ENCODE measurements at places on chromosomes 3 and 15.

DNA sequence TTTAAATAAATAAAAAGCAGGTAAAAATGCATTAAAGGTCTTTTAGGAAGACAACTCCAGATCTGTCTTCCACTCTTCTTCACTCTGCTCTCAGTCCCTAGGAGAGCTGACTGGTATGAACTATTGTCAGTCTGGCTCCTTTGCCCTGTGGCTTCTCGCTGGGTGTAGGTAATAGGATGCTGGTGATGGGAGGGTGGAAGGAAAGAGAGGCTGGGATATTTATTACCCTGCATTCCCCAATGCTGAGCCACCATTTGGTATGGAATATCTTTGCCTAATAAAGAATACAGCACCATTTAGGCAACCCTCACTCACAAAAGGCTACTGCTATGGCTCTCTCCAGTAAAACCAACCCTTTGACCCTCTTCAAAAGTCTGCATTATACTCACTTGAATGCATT, 326.9 kb downstream of the CNTN3 start:
- no peak for DNase-seq

- no peak for DNase-seq
Measured at GRCh38 chr3:16085410-16085809, 89.1 kb upstream of the GALNT15 start.

DNA sequence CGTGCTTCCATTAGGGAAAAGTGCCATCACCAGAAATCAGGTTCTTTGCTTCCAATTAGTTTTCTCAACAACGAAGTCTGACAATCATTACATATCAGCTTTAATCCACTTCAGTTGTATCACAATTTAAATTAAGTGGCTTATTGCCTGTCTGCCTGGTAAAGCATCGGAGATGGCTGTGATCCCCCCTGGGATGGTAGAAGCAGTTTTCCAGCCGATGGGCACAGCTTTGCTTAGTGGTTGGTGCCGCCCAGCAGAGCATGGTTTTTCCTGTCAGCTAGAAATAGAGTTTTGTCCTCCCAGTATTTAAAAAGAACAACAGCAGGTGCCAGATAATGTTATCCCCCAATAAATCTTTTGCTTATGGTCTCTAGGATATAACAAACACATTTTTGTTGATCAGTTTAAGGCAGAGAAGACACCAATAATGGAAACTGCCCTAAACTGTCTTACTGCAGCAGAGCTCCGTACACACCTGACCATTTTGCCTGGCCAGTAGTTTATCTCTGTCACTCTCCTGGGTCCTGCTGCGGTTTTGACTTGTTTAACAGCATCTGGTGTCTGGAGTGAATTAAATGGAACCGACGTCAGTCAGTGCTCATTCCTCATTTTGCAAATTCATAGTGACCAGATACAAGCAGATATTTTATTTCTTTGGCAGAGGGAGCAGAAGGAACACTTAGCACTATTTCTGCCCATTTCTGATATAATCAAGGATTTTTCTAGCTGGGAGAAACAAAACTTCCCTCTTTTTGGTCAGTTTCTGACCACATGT, 79.1 kb downstream of the SLC49A4 start:
- no peak for DNase-seq

- DNase-seq, result peak; percentile 62
Measured at GRCh38 chr3:127458696-127459604, 131.6 kb downstream of the TPRA1 start.

- DNase-seq, result no peak
Measured at GRCh38 chr3:35383719-35384555, 255.4 kb upstream of the ARPP21 start.

DNA sequence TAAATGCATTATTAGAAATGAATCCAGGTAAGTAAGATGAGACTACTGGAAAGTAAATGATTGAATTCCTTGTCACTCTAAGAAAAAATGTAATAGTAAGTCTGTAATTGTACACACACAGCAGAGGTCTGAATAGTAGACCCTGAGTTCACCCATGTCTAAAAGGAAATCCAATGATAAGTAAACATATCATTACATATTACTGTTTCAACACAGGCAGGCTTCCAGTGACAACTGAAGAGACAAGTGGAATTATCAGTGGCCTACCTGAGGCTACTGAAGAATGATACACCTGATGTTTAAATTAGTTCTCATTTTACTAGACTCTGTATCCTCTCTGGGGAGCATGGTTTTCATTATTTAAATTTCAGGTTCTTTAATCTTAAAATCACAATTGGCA, 6.2 kb upstream of the CCNL1 start:
- DNase-seq, result no peak

- no peak for DNase-seq
Measured at GRCh38 chr3:106862067-106862466, 515.2 kb upstream of the CCDC54 start.

- no peak for DNase-seq
Measured at GRCh38 chr3:94525043-94525442, 462.2 kb downstream of the NSUN3 start.

- no peak for DNase-seq
Measured at GRCh38 chr15:70902107-70902506, 9.5 kb downstream of the LRRC49 start.
